Jurkat, Clone E6-1 (cell line): ENCODE measurements at places on chromosomes 3 and 15.

- no peak for DNase-seq
Observed at GRCh38 chr3:184322731-184323487, 8.5 kb downstream of the EIF4G1 start.

- DNase-seq = no peak
Observed at GRCh38 chr3:142817897-142818296, 71.0 kb downstream of the PCOLCE2 start.

DNA sequence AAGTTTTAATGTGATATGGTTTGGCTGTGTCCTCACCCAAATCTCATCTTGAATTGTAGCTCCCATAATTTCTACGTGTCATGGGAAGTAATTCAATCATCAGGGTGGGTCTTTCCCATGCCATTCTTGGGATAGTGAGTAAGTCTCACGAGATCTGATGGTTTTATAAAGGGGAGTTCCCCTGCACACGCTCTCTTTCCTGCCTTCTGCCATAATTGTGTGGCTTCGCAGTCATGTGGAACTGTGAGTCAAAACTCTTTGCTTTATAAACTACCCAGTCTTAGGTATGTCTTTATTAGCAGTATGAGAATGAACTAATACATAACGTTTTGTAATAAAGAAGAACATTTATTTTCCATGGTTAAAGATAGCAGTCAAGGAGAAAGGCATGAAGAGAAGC is 39.2 kb upstream of the GOLIM4 start:
- DNase-seq = no peak

- DNase-seq = no peak
Observed at GRCh38 chr15:64875641-64876223, 34.0 kb downstream of the PLEKHO2 start.

- no peak for DNase-seq
Observed at GRCh38 chr15:97976766-97977503, 16.4 kb downstream of the ARRDC4 start.

DNA sequence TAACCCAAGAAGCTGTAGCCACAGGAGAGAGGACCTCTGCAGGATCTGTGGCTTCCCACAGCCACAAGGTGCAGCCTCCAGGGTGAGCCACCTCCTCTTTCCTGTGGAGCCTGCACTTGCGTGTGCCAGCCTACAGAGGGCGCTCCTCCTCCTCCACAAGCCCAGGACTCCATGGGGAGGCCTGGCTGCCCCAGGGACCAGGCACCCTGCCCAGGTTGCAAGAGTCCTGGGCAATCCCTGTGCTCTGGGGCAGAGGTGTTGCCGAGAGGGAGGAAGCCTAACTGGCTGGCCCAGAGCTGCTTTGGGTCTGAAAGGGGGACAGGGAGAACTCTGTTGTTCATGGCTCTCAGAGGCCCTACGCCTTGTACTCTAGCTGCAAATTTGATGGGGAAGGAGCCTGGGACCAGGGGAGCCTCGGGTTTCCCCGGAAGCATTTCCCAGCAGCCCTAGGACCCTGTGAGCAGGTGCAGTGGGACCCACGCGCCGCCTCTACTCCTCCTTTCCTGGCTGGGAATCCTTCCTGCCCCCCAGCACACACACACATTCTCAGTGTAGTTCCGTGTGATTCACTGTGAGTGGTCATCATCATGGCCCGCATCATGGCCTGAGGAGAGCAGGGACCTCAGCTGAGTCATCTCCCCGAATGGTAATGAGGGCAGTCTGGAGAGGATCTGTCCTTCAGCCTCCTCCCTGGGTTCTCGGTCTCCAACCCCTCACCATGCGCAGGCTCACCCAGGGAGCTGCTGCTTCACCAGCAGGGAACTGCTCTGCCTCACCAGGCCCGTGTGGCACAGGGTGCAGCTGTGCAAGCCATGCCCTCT is 24.3 kb downstream of the TBC1D21 start:
- DNase-seq = peak; percentile 88

DNA sequence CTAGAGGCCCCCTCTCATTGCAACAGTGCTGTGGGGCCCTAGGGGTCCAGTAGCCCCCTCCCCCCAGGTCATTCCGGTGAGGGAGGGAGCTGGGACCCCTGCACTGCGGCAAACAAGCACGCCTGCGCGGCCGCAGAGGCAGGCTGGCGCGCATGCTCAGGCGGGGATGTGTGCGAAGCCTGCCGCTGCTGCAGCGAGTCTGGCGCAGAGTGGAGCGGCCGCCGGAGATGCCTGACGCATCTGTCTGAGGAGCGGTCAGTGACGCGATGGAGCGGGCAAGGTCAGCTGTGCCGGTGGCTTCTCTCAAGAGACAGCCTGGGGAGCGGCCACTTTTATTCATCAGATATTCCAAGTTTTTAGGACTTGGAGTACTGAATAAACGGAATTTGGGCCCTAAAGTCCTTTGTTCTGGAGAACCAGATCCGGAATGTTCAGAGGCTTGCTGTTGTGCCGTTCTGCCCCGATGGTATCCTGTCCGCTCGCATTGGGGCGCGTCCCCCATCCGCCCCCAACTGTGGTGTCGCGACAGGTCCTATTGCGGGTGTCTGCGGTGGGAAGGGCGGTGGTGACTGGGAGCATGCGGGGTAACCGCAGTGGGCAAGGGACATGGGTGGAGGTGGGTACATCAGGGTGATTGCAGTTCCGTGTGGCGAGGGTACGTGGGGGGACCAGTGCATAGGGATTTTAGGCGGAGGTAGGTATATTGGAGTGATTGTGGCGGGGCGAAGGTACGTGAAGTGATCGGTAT is at the start of the genes SNRPN and SNURF:
Gene SNRPN, plus strand, starts transcription at position 205 of the 748 bp plus-strand sequence. CDS start 19,467 bp downstream, outside the sequence.
Gene SNURF, plus strand, starts transcription at position 205 of the 748 bp plus-strand sequence. Its CDS starts 62 bp downstream, at position 267.
- peak; percentile 44 for DNase-seq

GRCh38 chr15:95405447-95405846 is 925.1 kb upstream of the NR2F2 start:
- no peak for DNase-seq

DNA sequence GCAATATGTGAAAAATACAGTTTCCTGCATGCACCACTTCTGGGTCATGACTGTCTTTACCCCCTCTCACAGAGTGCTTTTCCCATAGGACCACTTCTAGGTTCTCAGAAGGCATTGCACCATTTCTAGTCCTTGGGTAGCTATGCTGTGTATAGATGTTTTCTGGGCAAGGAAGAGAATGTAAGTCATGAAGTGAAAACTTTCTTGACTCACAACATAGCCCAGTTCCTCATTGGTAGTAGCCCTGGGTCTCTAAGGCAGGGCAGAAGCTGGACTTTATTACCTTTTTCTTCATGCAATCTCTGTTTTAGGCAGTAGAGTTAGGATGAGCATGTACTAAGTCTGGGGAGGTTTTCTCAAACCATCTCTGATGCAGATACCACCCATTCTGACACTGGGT is 203.1 kb downstream of the EPHB1 start:
- DNase-seq = no peak

GRCh38 chr3:291646-292436 is 95.3 kb downstream of the CHL1 start:
- no peak for DNase-seq

- DNase-seq = no peak
Observed at GRCh38 chr3:134325061-134325705, 49.1 kb downstream of the AMOTL2 start.
